ENCODE measurements at places on chromosomes 12 and 14.

DNA sequence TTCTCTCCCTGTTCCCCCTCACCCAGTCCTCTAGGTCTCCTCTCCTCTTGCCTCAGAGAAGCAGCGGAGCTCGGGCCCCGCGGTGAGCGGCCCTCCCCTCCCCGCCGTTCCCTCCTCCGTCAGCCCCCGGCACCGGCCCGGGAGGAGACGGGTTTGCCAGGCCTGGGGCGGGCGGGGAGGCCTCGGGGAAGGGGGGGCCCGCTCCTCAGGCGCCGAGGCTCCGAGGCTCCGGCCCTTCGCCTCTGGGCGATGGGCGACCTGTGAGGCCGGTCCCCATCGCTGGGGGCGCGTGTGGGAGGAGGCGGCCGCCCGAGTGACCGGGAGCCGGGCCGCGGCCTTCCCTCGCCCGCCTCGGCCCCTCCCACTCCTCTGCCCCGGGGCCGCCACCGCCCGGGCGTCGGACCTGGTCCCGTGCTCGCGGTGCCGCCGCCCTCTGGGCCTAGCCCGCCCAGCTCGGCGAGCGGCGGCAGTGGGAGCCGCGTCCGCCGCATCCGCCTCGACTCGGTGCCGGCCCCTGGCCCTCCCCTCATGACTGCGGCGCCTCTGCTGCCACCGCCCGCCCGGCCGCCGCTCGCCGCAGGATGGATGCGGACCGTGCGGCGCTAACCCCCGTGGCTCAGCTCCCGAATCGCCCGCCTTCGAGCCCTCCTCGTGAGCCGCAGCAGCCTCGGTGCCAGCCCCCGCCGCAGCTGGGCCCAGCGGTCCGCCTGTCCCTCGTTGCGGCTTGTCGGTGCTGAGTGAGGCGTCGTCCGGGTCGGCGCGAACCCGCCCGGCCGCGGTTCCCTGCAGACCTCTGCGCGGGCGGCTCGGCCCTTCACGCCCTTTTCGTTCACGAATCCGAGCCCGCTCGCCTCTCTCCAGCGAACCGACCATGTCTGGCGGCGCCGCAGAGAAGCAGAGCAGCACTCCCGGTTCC is 574 bp downstream of the WNK1 start:
- no peak for DNase-seq

- DNase-seq = no peak
Observed at GRCh38 chr14:24609655-24610344, at the start of gene GZMH. Gene GZMH, minus strand, starts transcription at chr14:24609685. Its CDS starts 72 bp downstream, at chr14:24609613.

- no peak for DNase-seq
Observed at GRCh38 chr12:111354511-111354910, 14.4 kb downstream of the PHETA1 start.

DNA sequence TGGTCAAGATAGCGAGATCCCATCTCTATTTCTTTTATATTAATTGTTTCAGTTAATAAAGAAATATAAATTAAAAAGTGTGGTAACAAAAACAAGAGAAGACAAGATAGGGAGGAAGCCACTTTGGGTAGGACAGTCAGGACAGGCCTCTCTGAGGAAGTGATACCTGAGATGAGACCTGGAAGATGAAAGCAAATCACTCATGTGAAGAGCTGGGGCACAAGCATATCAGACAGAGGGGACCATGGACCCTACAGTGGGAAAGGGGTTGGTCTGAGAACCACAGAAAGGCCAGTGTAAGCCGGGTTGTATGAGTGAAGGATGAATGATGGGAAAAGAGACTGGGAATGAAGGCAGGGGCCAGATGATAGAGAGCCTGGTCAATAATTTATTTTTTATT is 1.8 kb upstream of the MED6 start:
- no peak for DNase-seq

GRCh38 chr14:22519877-22520685 is 68.9 kb downstream of the DAD1 start:
- DNase-seq = no peak

DNA sequence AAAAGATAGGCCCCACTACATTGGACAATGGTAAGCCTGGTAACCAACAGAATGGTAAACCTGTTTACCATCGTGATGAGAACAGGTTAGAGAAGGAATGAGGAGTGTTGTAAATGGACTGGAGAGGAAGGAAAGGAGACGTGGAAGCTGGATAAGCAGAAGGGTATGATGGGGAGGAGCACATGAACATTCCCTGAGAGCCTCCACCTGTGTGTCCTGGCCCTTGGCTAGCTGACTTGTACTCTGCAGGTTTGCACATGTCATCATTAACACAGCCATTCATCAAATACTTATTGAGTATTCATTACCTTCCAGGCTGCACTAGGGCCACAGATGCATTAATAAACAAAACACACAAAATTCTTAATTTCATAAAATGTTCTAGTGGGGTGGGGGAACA is 4.3 kb upstream of the IL26 start:
- DNase-seq = no peak

- DNase-seq = peak; percentile 83
Observed at GRCh38 chr12:78938341-78939084, 73.9 kb downstream of the SYT1 start.

DNA sequence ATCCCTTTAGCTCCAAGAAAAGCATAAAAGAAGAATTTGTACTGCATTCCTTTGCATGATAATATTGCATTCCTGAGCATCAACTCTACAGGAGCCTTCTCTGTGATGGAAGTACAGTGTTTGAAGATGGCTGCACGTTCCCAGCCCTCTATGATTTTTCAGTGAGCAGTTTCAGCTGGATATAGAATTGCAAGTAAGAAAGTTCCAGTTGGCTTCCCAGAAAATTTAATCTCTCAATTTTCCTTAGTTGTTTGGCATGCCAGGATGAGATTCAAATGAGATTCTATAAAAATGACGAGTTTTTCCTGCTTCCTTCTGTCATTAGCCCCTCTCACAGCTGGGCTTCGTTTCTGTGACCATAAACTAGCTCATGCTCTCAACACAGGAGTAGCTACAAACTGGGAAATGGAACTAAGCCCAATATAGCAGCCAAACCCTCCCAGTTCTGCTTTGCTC is 109.9 kb downstream of the TTC8 start:
- DNase-seq = no peak

- peak; percentile 52 for DNase-seq
Observed at GRCh38 chr14:64673748-64674147, 30.5 kb upstream of the PLEKHG3 start.

DNA sequence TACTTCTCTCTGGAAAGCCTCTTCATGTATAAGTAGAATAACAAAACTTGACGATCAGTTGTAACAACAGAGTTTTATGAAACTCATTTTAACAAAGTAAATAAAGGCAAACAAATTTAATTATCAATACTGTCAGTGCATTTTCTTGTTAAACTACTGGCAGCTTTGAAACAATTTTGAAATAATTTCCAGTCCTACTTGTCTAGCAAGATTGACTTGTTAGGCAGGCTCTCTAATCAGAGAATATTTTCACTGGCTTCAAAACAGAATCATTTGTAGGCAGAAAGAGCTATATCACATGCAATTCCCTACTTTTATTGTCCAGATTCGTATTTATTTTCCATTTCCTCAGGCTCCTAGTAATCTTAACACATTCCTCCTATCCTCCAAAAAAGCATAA is 45.9 kb upstream of the SLC6A13 start:
- no peak for DNase-seq

DNA sequence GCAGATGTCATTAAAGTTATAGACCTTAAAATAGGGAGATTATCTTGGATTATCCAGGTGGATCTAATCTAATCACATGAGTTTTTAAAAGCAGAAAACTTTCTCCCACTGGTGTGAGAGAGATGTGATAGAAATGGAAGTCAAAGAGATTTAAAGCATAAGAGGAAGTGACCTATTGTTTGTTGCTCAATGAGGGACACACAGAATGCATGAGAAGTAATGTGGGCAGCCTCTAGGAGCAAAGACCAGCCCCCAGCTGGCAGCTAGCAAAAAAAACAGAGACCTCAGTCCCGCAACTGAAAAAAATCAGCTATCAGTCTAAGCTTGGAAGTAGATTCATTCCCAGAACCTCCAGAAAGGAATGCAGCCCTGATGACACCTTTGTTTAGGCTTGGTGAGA is 24.6 kb upstream of the ANP32D start:
- no peak for DNase-seq

DNA sequence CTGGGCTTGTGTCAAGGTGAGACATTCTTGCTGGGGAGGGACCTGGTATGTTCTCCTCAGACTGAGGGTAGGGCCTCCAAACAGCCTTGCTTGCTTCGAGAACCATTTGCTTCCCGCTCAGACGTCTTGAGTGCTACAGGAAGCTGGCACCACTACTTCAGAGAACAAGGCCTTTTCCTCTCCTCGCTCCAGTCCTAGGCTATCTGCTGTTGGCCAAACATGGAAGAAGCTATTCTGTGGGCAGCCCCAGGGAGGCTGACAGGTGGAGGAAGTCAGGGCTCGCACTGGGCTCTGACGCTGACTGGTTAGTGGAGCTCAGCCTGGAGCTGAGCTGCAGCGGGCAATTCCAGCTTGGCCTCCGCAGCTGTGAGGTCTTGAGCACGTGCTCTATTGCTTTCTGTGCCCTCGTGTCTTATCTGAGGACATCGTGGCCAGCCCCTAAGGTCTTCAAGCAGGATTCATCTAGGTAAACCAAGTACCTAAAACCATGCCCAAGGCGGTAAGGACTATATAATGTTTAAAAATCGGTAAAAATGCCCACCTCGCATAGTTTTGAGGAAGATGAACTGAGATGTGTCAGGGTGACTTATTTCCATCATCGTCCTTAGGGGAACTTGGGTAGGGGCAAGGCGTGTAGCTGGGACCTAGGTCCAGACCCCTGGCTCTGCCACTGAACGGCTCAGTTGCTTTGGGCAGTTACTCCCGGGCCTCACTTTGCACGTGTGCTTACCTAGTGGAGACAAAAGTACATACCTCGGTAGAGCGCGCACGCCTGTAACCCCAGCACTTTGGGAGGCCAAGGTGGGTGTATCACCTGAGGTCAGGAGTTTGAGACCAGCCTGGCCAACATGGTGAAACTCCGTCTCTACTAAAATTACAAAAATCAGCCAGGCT is 4.3 kb downstream of the GAPDH start:
- DNase-seq = peak; percentile 75

DNA sequence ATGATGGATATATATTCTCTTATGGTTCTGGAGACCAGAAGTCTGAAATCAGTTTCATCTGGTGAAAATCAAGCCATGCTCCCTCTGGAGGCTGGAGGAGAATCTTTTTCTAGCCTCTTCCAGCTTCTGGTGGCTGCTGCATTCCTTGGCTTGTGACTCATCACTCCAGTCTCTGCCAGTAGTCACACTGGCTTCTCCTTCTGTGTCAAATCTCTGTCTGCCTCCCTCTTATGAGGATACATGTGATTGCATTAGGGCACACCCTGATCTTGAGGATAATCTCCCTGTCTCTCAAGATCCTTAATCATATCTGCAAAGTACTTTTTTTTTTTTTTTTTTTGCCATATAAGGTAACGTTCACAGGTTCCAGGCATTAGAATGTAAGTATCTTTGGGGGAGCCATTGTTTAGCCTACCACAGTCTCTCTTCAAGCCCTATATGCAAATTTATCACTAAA is 17.7 kb downstream of the DNAL1 start:
- peak; percentile 66 for DNase-seq

GRCh38 chr12:69129564-69129963 is 109.8 kb upstream of the CPSF6 start:
- DNase-seq = no peak

DNA sequence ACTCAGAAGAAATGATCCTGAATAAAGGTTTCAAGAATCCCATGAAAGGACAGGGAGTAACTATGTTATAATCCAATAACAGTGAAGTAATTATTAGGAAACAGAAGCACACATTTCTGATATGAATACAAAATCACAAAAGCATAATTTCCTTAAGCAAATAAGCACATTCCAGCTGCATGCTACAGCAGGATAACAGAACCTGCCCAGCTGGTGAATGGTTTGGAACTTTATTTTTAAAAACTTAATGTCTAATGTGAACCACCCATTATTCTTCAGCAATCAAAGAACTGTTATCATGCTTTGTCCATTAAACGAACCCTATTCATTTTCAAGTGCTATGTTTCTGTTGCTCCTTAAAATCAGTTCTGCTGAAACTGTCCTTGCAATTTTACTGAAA is 13.4 kb downstream of the SPTLC2 start:
- DNase-seq = no peak

- no peak for DNase-seq
Observed at GRCh38 chr14:97948841-97949240, 1151.7 kb downstream of the VRK1 start.

DNA sequence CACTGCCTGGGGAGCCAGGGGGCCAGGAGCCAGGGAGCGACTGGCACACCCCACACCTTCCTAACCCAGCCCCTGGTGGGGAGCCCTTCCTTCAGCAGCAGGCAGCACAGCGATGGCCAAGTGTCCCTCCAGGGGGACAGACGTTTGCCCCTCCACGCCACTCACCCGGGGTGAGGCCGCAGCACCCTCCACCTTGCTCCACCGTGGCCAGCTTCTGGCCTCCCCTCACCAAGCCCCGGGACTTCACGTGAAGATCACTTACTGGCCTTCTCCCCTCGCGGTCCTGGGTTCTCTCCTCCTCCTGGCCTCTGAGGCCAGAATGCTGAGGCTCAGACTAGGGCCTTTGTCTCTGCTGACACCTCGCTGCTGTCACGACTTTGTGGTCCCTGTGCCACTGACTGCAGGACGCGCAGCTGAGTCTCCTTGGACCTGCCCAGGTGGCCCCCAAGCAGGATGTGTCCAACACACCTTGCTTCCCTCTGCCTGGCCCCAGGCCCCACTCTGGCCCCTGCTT is 3.5 kb upstream of the ASPG start:
- no peak for DNase-seq

DNA sequence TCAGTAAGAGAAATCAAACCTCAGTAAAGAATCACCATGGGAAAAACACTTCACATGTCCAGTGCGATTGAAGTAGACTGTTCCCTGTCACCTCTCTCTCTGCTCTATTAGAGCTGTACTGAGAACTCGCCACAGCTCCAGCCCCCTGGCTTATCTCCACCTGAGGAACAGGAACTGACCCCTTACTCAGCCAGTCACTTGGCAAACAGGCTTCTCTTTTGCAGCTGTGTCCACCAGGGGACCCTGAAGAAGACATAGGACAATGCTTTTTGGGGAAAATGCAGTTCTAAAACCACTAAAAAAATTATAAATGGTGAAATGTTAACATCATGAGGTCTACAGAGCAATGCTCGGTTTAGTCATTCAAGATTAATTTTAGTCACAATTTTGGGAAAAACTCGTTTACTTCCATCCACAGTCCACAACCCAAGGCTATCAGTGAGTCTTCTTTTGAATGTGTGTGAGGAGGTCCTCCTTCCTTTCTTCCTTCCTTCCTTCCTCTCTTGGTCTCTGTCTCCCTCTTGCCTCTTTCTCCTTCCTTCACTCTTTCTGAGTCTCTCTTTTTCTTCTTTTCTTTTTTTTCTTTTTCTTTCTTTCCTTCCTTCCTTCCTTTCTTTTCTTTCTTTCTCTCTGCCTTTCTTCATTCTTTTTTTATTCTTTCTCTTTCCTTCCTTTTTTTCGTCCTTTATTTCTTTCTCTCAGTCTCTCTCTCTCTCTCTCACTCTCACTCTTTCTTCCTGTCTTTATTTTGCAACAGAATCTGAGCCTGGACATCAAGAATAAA is 1189.5 kb upstream of the TMEM132C start:
- no peak for DNase-seq

- no peak for DNase-seq
Observed at GRCh38 chr14:79540394-79540793, 670.9 kb downstream of the DIO2 start.

Measured in NCI-H2171 treated with DMSO at 0.1 percent for 48 hours (cell line).